IMR-90 (cell line): ENCODE measurements at places on chromosomes 5 and 9.
A peak's percentile ranks its signal among the peaks of the same experiment; 100 is the strongest.

- DNase-seq, result peak; percentile 52
These were observed 31.3 kb upstream of the TAS2R1 start for GRCh38 chr5:9661316-9662015.

DNA sequence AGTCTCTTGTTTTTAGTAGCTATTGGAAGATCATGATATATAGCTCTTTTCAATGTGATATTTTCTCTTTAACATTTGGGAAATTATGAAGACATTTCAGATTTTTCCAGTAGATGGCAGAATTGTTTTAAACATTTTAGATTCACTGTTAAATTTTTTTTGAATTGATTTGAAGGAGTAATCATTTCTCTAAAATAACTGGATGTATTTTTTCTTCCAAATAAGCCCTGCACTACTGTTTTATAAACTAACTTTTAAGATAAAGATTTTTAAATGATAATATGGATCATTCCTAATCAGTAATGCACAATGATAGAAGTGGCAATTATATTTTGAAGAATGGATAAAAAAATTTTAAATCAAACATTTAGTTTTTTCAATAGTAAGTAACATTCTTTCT, 14.2 kb downstream of the NDUFAF2 start:
- peak; percentile 40 for DNase-seq

- peak; percentile 40 for DNase-seq
These were observed 39.2 kb downstream of the ZNF366 start for GRCh38 chr5:72468024-72468423.

- no peak for DNase-seq
These were observed 617 bp downstream of the PPP6C start for GRCh38 chr9:125189011-125189360.

GRCh38 chr9:96523374-96523773, 73.4 kb downstream of the HABP4 start:
- no peak for DNase-seq
